ENCODE measurements at places on chromosomes 11 and 22. TPM values are rescaled to one million over a fixed set of nuclear protein-coding genes. Genes with fewer than 3 reads are reported as not detected.

The TYR gene
- not detected for total RNA-seq

The MAJIN gene
- 7.1 TPM for total RNA-seq

The C22orf31 gene
- not detected for total RNA-seq

GRCh38 chr22:23061471-23062280 is 8.6 kb upstream of the GNAZ start:
- DNase-seq: no peak

GRCh38 chr11:20177136-20177535 is 16.9 kb upstream of the DBX1 start:
- DNase-seq: no peak

DNA sequence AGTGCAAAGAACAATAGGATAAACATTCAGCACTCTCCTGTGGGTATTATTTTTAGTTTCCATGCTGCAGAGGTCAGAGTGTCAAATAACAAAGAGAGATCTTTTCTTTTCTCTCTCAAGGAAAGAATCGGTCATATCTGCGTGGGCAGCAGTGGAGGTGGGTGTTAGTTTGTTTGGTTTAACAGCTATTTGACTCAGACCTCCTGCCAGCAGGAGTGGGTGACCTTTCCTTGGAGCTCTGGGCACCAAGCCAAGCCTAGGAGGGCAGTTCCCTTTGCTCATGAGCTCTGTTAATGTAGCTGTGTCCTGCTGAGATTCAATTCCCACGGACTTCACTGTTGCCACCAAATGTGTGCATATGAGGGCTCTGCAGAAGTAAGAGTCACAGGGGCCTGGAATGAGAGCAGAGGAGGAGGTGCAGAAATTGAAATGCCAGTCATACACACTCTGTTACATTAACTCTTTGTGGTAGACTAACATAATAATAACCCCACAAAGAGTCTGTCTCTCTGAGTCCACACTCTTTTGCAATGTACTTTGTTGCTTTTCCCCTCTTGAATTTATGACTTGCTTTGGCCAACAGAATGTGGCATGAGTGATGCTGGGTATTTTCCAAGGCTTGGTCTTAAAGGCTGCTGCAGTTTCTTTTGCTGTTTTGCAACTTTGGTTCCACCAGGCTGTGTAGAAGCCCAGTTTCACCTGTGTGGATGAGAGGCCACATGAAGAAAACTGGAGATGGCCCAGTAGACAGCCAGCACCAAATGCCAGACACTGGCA is 76.0 kb upstream of the GRK3 start:
- DNase-seq: no peak

DNA sequence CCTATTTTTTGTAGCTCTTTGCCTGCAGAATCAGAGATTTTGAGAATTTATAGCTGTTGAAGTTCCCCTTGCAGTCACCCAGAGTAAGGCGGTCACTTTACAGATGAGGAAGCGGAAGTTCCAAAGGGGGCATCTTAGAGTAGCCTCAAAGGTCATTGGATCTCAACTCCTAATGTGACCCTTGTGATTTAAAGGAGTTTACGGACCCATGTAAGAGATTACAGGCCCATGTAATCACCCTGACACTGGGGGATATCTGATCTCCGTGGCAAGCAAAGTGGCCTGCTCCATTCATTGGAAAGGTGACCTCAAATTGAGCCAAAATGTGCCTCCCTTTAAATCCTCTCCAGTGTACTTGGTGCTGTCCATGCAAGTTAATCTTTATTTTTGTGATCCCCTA is 15.7 kb downstream of the P2RX3 start:
- no peak for DNase-seq

DNA sequence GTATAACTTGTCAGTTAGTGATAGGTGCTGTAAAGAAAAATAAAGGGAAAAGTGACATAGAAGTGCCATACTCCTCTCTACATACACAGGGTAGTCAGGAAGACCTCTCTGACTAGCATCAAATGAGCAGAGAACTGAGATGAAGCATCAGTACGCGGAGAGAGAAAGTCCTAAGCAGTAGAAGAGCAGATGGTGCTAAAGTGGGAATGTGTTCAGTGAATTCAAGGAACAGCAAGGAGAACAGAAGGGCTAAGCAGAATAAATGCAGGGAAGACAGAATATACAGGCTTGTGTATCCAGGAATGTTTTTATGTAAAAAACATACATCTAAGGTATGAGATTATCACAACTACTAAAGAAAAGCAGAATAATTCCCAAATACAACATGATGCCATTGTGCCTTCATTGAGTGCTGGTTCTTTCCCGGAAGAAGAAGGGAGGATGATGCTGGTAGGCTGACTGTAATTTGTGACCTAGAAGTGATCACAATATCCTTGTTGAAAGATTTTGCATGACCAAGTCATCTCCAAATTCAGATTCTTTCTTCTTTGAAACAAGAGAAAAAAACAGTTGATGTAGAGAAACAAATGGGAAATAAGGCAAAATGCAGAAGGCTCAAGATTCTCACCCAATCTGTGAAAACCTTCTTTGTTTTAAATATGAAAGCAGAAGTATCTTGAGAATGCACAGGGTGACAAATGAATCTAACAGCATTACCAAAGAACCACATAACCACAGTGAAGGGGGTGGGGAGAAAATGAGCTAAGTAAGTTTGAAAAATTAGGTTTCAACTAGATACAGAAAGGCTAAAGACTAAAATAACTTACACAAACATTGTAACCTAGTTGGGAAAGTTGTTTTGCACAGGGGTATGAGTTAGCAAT is 20.5 kb downstream of the MRE11 start:
- DNase-seq: no peak

DNA sequence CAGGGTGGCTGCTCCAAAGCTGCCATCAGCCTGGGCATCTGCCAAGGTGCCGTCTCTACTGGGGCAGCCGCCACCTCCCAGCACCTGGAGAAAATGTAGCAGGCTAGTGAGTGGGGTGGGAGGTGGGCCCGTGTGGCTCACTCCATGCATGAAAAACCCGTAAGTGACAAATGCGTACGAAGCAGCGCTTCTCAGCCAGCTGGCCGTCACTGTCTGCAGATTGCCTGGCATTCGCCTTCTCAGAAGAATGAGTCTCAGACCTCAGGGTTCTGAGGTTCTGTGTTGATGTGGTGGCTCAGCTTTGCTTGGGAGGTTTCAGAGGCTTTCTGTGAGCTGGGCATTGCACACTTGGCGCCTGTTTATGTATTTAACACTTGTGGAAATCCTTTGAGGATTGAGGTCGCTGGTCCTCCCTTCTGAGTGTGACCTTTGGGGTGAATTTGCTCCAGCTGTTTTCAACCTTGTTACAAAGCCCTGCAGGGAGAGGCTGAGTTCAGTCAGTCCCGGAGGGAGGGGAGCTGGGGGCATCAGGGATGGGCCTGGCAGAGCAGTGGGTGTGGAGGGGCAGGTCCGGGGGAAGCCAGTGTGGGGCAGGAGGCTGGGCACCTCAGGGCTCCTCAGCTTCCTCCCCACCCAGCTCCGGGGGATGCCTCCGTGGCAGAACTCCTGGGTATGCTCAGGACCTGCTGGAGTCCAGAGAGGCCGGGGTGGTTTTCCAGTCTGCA is 977.0 kb downstream of the TBC1D22A start:
- DNase-seq: no peak

DNA sequence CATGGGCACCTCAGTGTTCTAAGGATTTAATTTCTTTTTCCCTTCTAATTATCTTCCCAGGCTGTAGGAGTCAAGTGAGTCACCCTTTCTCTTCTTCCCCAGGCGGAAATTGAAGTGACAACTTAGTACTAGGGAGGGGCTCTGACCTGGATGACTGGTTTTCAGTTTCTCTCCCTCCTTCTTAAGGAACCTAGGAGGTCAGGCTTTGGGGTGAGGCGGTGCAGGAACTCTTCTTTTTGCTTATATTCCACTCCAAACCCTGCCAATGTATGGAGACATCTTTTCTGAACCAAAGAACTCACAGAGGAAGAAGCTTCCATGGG is 12.6 kb downstream of the ZDHHC5 start:
- peak; percentile 48 for DNase-seq
